ENCODE measurements at places on chromosomes 6 and 20.

- H3K4me1 ChIP-seq = no peaks in the 10 kb centered on the region
- no peak for DNase-seq
- H3K36me3 ChIP-seq = no peaks in the 10 kb centered on the region
- no peak overlapping the region for H3K27ac ChIP-seq
- H3K27me3 ChIP-seq = no peaks in the 10 kb centered on the region
- H3K4me3 ChIP-seq = no peak overlapping the region
These were observed 184.2 kb upstream of the LAMP5 start for GRCh38 chr20:9330151-9330550.

- H3K4me3 ChIP-seq = no peak overlapping the region
- H3K36me3 ChIP-seq = no peaks in the 10 kb centered on the region
- H3K27me3 ChIP-seq = no peaks in the 10 kb centered on the region
- no peak overlapping the region for H3K27ac ChIP-seq
- H3K4me1 ChIP-seq = no peaks in the 10 kb centered on the region
These were observed 441.6 kb downstream of the PLCB1 start for GRCh38 chr20:8573686-8574085.

- H3K27me3 ChIP-seq = no peaks in the 10 kb centered on the region
- H3K4me3 ChIP-seq = no peak overlapping the region
- H3K27ac ChIP-seq = no peak overlapping the region
- H3K4me1 ChIP-seq = peaks cover 19% of the 10 kb centered on the region
- no peaks in the 10 kb centered on the region for H3K36me3 ChIP-seq
These were observed 53.6 kb downstream of the ENPP1 start for GRCh38 chr6:131861381-131861780.

GRCh38 chr6:105934708-105935107, 151.4 kb upstream of the PRDM1 start:
- no peak overlapping the region for H3K4me3 ChIP-seq
- DNase-seq = no peak
- no peaks in the 10 kb centered on the region for H3K27me3 ChIP-seq
- no peaks in the 10 kb centered on the region for H3K36me3 ChIP-seq

- H3K4me1 ChIP-seq = no peaks in the 10 kb centered on the region
- no peak overlapping the region for H3K4me3 ChIP-seq
These were observed 508.9 kb upstream of the SOX4 start for GRCh38 chr6:21084656-21085055.

DNA sequence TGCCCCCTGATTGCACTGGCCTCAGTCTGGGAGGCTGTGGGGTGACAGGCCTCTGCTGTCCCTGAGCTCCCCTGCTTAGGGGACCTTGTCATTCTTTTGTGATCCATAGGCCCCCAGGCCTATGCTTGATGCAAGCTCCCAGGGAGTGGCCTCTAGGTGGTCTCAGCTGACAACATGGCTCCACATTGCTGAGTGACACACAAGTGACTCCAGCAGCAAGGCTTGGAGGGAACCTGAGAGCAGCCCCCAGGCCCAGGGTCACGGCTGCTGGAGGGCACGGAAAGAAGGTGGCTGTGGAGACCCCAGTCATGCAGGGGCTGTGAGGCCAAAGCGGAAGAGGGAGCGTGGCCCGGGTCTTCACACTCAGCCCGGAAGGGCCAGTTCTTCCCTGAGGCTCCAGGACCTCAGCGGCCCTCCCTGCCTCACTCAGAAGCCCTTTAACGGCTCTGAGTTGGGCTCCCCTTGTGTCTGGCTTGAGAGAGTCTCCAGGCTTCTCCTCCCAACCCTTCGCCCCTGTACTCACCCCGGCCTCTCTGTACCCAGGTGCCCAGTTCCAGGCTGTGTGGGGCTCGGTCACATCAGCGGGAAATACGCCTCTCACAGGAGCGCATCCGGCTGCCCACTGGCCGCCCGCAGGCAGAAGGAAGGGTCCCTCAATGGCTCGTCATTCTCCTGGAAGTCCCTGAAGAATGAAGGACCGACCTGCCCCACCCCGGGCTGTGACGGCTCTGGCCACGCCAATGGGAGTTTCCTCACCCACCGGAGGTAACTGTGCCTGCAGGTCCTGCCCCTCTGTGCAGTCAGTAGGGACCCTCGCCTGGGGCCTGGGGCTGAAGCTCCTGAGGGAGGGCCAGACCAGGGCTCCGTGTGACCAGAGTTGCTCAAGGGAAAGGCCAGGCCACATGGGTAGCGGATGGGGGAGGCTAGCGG, 23.7 kb upstream of the PCMTD2 start:
- no peaks in the 10 kb centered on the region for H3K36me3 ChIP-seq
- H3K27me3 ChIP-seq = peaks cover 22% of the 10 kb centered on the region
- DNase-seq = no peak
- H3K4me1 ChIP-seq = no peaks in the 10 kb centered on the region
- no peak overlapping the region for H3K4me3 ChIP-seq

GRCh38 chr6:111212625-111213024, 125.3 kb downstream of the SLC16A10 start:
- no peaks in the 10 kb centered on the region for H3K4me1 ChIP-seq
- H3K36me3 ChIP-seq = no peaks in the 10 kb centered on the region
- no peak overlapping the region for H3K4me3 ChIP-seq
- no peak for DNase-seq

DNA sequence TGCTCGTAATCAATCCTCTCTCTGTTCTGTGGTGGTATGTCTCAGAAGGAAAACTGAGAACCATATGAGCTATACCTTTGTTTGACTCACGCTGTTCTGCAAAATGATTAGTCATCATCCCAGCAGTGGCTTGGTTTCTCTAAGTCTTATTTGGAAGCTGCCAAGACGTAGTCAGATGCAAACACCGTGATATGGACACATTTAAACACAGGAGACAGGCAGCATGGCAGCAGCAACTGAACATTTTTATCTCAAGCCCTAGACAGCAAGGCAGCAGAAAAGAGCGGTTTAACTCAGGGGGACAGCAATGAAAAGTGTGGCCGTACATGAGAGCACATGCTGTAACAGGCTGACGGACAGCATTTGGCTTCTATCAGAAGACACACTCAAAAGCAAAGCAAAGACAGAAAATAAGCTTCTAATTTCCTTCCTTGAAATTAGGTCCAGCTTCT, 1295.1 kb downstream of the EPHA7 start:
- H3K4me1 ChIP-seq = no peaks in the 10 kb centered on the region
- no peak overlapping the region for H3K4me3 ChIP-seq
- no peak overlapping the region for H3K27ac ChIP-seq
- no peaks in the 10 kb centered on the region for H3K27me3 ChIP-seq

DNA sequence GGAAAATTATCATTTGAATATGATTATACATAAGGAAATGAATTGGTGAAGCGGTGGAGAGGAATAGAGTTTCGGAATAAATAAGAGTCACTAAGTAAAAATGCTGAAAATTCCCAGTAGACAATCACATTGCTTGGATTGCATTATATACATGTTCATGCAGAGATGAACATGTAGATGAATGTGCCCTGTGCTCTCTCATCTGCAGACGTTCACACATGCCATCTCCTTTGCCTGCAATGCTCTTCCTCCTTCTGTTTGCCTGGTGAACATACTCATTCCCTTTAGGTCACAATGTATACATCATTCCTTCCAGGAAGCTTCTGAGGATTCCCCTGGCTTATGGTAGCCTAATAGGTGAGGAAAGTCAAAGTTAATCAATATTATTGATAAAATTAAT, 17.9 kb downstream of the DCDC2 start:
- no peaks in the 10 kb centered on the region for H3K27me3 ChIP-seq
- H3K36me3 ChIP-seq = no peaks in the 10 kb centered on the region
- no peaks in the 10 kb centered on the region for H3K4me1 ChIP-seq
- H3K27ac ChIP-seq = no peak overlapping the region

DNA sequence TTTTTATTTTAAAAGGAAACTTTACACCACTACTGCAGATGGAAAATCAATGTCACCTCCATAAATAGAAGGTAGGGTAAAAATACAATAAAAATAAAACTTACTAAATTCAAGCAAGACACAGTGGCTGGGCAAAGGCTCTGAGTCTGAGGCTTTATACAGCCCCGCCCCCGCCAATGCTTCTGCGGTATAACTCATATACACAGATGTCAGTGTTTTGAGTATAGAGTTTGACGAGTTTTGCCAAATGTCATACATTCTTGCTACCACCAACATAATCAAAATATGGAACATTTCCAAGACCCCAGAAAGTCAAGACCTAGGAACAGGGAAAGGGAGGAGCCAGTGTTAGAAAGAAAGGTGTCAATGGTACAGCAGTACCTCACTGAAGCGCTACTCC, 12.8 kb downstream of the NFATC2 start:
- H3K27ac ChIP-seq = no peak overlapping the region
- no peak overlapping the region for H3K4me3 ChIP-seq
- no peaks in the 10 kb centered on the region for H3K36me3 ChIP-seq

DNA sequence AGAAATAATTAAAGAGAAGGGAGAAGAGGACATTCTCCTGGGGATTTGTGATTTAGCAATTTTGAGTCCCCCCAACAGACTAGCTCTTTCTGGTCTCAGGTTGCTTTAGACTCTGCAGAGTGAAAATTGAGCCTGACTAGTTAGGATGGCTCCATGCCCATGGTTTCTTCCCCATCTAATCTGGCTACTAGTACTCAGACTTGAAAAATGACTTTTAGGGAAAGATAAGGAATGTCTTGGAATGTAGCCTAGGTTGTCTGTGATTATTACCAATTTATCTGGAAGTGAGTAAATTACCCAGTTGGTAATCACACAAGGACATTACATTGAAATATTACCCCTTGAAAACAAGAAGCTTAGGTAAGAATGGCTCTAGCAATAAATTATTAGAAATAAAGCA, 4.2 kb downstream of the BEND6 start:
- no peak overlapping the region for H3K27ac ChIP-seq
- H3K27me3 ChIP-seq = no peaks in the 10 kb centered on the region
- H3K4me3 ChIP-seq = no peak overlapping the region
- peaks cover 3% of the 10 kb centered on the region for H3K36me3 ChIP-seq

- H3K27me3 ChIP-seq = no peaks in the 10 kb centered on the region
- H3K36me3 ChIP-seq = no peaks in the 10 kb centered on the region
- no peak overlapping the region for H3K27ac ChIP-seq
- DNase-seq = no peak
These were observed 160.2 kb downstream of the MTFR2 start for GRCh38 chr6:136089876-136090275.
